ENCODE measurements at places on chromosomes 3 and 15. TPM values are rescaled to one million over a fixed set of nuclear protein-coding genes. Genes with fewer than 3 reads are reported as not detected.

Gene IL17RE
- polyA plus RNA-seq: not detected

Gene FLNB
- 42.2 TPM for polyA plus RNA-seq

Gene ARL6IP5
- 330 TPM for polyA plus RNA-seq

DNA sequence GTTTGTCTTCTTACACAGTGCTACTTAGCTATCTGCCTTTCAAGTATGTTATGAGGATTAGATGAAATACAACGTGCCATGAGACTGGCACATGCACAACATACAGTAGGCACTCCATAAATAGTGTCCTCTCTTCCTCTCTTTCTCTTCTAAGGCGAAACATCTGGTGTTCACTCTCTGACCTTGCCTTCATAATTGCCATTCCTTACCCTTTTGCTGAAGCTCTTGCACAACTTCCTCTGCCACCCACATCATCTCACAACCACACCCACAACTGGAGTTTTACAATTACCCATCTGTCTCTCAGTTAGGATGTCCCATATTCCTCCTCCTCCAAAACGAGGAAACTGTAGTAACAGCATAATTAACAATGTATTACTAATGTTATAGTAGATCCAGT lies 26.4 kb upstream of the ACP3 start:
- no peak overlapping the region for H3K27ac ChIP-seq
- H3K36me3 ChIP-seq: no peaks in the 10 kb centered on the region
- no peak for DNase-seq
- peaks cover 4% of the 10 kb centered on the region for H3K27me3 ChIP-seq
- no peaks in the 10 kb centered on the region for H3K4me1 ChIP-seq

Gene CLDN16
- polyA plus RNA-seq: not detected

GRCh38 chr3:20057612-20058180 lies 17.4 kb downstream of the KAT2B start:
- no peaks in the 10 kb centered on the region for H3K36me3 ChIP-seq
- H3K4me1 ChIP-seq: peaks cover 17% of the 10 kb centered on the region
- no peak for DNase-seq
- H3K27me3 ChIP-seq: no peaks in the 10 kb centered on the region

DNA sequence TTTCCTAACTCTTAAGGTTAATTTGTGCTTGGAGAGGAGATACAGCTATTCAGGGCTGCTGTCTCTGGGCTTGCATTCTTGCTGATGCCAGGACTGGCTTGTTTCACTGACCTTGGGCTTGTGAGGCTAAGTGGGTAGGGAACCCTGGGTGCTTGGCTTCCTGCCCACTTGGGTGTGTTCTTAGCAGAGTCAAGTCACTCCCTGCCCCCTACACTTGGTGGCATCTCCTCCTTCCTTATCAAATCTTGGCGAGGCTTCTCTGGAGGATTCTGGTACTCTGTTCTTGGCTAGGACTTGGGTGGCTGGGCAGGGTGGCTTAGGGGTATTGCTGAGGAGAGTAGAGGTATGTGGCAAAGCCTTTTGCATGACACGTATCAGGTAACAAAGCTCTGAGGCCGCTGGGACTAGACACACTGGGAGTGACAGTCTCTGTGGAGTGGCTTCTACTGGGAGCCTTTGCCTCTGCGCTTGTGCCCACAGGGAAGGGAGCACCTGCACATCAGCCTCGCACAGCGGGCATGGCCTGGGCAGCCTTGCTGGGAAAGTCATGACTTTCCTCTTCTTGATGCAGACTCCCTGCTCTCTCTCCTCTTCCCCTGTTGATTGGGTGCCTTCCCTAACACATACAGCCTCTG lies 41.8 kb downstream of the CHCHD6 start:
- no peak for DNase-seq
- no peaks in the 10 kb centered on the region for H3K27me3 ChIP-seq
- H3K27ac ChIP-seq: no peak overlapping the region
- H3K4me3 ChIP-seq: no peak overlapping the region
- no peaks in the 10 kb centered on the region for H3K4me1 ChIP-seq

Gene WDR72
- polyA plus RNA-seq: not detected

Gene SPSB4
- polyA plus RNA-seq: not detected

Gene PLCB2
- 19.8 TPM for polyA plus RNA-seq

Gene SLC28A1
- not detected for polyA plus RNA-seq

DNA sequence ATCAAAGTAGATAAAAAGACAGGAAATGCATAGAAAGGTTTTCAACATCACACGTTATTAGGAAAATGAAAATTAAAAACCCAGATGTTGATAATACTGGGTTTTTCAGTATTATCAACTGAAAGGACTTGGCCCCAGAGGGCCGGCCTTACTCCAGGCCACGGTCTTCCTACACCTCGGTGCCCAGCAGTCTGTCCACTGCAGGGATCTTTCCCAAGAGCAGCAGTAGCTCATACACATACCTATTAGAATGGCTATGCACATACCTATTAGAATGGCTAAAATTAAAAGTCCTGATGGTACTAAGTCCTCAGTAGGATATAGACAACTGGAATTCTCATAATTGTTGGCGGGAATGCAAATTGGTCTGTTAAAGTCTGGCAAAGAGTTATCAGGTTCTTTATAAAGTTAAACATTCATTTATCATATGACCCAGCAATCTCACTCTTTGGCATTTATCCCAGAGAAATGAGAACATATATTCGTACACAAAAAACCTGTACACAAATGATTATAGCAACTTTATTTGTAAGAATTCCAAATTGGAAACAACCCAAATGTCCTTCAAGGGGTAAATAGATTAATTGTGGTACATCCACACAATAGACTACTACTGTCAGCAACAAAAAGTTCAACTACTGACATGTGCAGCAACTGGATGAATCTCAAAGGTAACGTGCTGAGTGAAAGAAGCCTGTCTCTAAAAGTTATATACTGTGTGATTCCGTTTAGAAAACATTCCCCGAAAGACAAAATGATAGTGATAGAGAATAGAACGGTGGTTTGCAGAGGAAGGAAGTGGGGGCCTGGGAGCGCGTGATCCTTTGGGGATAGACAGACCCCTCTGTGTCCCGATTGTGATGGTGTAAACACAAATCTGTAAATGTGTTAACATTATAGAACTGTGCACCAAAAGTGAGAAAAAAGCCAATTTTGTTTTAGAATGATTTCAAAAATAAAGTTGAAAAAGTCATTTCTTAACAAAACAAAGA lies 62.3 kb downstream of the MCTP2 start:
- no peak for DNase-seq
- H3K4me3 ChIP-seq: no peak overlapping the region
- H3K36me3 ChIP-seq: no peaks in the 10 kb centered on the region
- no peaks in the 10 kb centered on the region for H3K4me1 ChIP-seq

DNA sequence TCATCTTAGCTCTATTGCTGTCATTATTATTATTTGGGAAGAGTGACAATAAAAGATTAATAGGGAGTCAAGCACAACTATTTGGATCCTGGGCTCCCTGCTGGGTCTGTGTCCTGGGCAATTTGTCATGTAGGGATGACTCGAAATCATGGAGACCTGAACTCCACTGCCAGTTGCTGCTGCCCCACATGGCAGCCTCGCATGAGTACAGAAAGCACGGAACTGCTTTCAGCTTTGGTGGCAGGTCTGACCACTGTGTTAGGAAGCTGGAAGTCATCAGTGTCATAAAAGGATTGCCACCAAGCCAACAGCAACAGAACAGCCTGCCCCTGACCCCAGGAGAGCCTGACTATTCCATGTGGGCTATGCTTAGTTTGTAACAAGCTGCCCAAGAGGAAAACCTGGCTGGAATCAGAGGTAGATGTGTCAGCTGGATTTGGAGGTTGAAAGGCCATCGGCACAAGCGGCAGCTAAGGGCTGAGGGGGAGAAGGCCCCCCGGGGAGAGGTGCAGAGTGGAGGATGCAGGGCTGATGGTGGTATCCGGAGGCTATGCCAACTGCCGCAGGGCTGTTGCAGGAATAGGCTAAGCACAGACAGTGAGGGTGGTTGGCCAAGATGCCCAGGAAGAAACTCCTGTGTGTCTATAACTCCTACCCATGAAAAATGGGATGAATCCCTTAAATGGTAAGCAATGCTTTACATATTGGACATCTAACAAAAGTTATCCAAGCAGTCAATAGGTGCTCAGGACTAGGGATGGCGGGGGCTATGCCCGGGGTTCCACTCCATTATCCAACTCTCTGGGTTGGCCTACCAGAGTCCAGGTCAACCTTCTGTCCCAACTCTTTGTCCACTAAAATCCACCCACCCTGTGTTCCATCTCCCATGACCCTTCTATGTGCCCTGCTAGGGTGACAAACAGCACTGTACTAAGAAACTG lies 291.6 kb downstream of the ADAMTS17 start:
- H3K27me3 ChIP-seq: no peaks in the 10 kb centered on the region
- H3K4me3 ChIP-seq: no peak overlapping the region

- no peak overlapping the region for H3K27ac ChIP-seq
- H3K36me3 ChIP-seq: no peaks in the 10 kb centered on the region
- no peaks in the 10 kb centered on the region for H3K4me1 ChIP-seq
- DNase-seq: no peak
These were observed 167.7 kb upstream of the NECTIN3 start for GRCh38 chr3:110903771-110904519.

DNA sequence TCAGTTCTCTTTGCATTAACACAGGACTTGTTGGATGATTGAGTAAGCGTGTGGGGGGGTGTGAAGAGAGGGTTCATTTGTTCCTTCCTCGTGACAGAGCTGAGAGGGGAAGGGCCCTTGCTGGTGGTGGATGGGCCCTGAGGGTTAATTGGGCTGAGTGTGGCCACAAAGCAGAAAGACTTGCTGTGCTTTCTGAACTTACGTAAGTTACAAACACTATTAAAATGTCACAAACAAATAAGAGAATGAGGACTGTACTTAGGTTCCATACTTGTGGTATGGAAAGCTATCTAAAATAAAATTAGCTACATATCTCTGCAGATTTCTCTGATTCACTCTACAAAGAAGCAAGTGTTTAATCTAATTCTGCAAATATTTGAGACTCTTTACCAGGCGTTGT lies 231.3 kb downstream of the LPP start:
- no peak overlapping the region for H3K4me3 ChIP-seq
- H3K27me3 ChIP-seq: no peaks in the 10 kb centered on the region
- H3K36me3 ChIP-seq: no peaks in the 10 kb centered on the region
- H3K27ac ChIP-seq: no peak overlapping the region
- no peak for DNase-seq
- H3K4me1 ChIP-seq: no peaks in the 10 kb centered on the region

DNA sequence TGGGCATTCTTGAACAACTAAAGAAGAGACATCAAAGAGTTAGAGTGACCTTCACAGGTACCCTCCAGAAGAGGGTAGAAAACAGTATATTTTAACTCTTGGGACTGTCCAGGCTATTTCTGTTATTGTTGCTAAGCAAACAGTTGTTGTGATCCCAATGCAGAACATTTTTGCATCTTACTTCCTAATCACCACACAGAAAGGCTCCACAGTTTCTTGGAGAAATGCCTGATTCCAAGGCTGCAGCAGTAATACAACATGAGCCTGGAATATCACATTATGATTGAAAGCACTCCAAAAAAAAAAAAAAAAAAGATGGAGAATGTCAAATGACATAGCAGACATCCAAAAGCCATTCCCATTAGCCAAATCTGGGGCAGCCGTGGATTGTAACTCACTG lies 195.6 kb downstream of the CTNNB1 start:
- H3K27ac ChIP-seq: no peak overlapping the region
- no peak overlapping the region for H3K4me3 ChIP-seq
- no peak for DNase-seq
